ENCODE measurements at places on chromosomes 13 and 19. TPM values are rescaled to one million over a fixed set of nuclear protein-coding genes. Genes with fewer than 3 reads are reported as not detected.

GRCh38 chr19:30161021-30161655 lies 211.0 kb upstream of the ZNF536 start:
- no peak for DNase-seq

GRCh38 chr13:24127116-24127631 lies 33.3 kb upstream of the SPATA13 start:
- no peak for DNase-seq

Gene IGSF23
- total RNA-seq: not detected

- no peak for DNase-seq
Measured at GRCh38 chr13:113828282-113828825, 35.5 kb downstream of the GAS6 start.

GRCh38 chr13:78786459-78786858 lies 127.5 kb upstream of the OBI1 start:
- no peak for DNase-seq

DNA sequence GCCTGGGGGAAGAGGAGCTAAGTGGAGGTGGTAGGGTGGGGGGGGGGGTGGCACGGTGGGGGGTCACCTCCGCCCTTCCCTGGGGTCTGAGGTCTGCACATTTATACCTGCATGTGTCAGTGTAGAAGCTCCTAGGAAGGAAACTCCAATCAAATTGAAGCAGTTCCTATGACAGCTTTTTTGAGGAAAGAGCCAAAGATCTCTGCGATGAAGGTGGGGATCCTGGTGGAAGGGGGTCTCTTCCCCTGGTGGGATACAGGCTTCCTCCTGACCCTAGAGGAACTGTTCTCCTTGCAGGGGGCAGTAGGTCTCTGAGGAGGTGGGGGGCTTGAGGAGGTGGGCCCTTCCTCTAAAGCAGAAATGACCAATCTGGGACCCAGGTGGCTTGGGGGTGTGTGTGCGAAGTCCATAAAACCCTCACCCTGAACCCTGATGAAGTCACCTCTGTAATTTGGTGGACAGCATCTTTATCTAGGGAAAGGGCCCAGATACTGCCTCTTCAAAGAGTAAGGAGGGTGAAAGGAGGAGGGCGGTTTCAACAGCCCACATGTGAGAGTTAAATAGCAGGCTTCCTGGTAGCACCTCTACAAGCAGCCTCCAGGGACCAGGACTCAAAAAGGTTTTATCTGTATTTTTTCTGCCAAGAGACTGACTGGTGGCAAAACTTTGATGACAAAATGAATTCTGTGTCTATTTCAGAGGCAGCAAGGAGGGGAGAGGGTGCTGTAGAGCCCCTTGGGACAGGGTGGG lies 12.9 kb downstream of the RANBP3 start:
- DNase-seq: no peak

Gene DAZAP1
- 55.9 TPM for total RNA-seq

Gene GSX1
- total RNA-seq: not detected

DNA sequence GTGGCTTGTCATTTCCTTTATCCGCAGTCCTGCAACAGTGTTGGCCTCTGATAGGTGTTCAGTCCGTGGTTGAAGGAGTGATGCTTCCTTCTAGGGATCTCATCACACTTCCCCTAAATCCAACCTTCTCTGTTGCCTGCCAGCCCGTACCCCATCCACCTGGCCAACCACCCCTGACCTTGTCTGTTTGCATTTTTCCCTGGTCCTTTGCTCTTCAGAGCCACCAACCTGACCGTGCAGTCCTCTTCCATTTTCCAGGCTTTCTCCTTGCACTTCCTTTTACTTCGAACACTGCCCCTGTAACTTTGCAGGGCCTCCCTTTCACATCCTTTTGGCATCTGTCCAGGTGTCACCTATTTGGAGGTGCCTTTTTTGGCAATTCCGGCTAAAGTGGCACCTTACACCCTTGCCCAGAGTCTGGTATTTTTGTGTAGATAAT lies 696 bp downstream of the ZNF460 start:
- peak; percentile 40 for DNase-seq

Gene GAS6
- 85.8 TPM for total RNA-seq

GRCh38 chr19:31338069-31338776 lies 11.0 kb downstream of the TSHZ3 start:
- peak; percentile 94 for DNase-seq

DNA sequence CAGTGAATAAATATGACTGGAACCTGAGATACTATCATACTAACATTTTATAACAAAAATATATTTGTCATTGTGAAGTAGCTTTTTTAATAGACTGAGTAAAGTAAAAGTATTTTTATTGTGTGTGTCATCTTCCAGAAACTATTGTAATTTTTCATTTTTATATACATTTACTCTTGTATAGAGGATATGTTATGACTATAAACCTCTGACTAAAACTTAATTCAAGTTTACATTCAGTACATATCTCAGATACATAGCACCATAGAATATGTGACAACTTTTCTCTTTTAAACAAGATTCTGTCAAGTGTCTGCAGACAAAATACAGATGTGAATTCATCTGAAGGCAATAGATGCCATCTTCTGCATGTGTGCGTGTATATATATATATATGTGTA lies 704.3 kb downstream of the SLITRK1 start:
- DNase-seq: no peak

Gene FXYD3
- total RNA-seq: 45.6 TPM

Gene IZUMO2
- not detected for total RNA-seq

GRCh38 chr13:91592056-91593014 lies 193.9 kb downstream of the GPC5 start:
- no peak for DNase-seq

Gene GARIN5B
- not detected for total RNA-seq

DNA sequence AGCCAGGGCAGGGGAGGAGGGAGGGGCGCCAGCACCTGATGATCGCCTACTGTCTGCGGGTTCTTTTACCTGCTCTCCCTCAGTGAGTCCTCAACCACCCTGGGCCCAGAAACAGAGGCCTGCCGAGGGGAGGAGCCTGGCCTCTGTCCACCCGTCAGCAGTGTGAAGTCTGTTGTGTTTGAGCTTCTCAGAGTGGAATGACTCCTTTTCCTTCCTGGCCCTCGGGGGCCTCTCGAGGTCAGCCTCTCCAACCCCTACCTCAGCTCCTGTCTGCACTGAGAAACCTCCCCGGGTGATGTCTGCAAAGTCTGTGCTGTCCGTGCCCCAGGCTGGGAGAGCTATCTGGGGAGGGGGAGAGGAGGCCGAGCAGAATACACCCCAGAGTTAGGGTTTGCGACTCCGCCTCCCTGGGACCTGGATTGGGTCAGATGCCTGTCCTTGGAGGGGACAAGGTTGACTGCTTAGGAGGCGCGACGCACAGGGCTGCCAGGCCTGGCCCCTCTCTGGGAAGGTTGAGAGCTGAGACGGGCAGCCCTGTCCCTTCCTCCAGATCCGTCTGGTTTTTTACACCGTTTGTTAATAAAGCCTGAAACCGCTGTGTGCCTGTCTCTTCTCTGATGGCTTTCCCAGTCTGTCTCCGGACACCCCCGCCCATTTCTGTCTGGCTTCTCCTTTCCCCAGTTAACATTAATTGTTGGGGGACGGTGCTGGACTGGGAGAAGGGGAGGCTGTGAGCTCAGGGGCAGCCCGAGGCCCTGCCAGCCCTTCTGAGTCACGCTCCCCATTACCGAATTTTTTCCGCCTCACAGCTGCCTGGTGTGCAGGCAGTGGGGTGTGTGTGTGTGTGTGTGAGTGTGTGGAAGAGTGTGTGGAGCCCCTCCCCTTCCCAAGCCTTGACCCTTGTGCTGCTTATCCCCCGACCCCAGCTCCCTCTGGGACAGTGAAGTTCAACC lies 989 bp upstream of the SSC5D start:
- peak; percentile 93 for DNase-seq

- DNase-seq: no peak
Measured at GRCh38 chr13:77016888-77017623, 9.9 kb downstream of the FBXL3 start.

GRCh38 chr13:50537029-50537428 lies 306.5 kb downstream of the DLEU7 start:
- DNase-seq: no peak
